CD8-positive, alpha-beta memory T cell (primary cell): ENCODE measurements at places on chromosomes 11 and 22. TPM values are rescaled to one million over a fixed set of nuclear protein-coding genes. Genes with fewer than 3 reads are reported as not detected.
A peak's percentile ranks its signal among the peaks of the same experiment; 100 is the strongest.

Gene OR2D2
- total RNA-seq, result not detected

DNA sequence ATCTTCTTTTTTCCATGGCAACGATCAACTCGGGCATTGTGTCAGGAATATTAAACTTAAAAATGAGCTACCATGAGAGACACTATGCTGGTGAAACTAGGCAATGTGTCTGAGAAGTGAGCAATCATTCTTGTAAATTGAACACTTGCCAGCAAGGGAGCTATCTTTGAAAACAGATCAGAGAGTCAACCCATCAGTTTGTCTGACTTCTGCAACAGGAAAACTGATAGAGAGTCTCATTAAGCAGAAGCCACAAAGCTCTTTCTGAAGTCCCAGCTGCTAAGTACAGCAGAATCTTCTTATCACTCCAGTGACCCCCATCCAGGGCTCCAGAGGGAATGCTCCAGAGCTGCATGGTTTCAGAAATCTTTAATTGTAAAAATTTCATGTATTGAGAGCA, 114.7 kb downstream of the MSANTD4 start:
- no peak for DNase-seq

Gene CCDC81
- 0.44 TPM for total RNA-seq

Gene RAB38
- 3.7 TPM for total RNA-seq

- DNase-seq, result peak; percentile 65
Measured at GRCh38 chr22:17777005-17777716, 2.9 kb upstream of the BID start.

Gene ANO5
- 0.04 TPM for total RNA-seq

DNA sequence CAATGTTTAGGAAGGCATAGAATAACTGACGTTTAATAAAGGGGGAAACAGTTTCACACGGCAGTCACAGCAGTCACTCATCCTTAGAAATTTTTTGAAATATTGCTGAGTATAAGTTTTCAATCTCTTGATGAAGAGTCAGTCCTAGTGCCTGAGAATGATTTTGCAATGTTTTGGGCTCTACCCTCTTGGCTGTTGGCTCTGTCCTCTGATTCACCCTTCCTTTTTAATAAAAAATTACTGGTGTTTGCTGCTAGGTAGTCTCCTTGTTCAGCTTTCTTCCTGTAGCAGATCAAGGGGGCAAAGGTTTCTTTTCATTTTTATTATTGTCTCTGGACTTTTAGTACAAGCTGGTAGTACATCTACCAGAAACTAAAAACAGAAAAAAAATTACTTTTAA, 194.3 kb upstream of the ANO3 start:
- no peak for DNase-seq

Gene TRPC6
- not detected for total RNA-seq

DNA sequence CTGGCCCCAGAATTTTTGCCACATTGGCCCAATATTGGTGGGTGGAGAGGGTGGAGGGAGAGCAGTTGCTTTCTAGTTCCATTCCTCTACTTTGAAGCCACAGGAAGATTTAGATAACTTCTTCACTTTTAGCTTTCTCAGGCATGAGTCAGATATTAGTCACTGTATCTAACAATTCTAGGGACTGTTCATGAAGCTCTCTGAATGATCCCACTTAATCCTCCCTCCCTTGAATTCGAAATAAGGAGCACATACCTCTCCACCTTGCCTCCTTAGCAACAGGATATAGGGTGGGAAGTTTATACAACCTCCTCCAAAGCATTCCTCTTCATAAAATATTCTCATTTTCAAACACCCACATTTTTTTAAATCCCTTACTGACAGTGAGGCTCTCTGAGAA, 13.5 kb downstream of the FSHB start:
- no peak for DNase-seq
